ENCODE measurements at places on chromosomes 2 and 18.

DNA sequence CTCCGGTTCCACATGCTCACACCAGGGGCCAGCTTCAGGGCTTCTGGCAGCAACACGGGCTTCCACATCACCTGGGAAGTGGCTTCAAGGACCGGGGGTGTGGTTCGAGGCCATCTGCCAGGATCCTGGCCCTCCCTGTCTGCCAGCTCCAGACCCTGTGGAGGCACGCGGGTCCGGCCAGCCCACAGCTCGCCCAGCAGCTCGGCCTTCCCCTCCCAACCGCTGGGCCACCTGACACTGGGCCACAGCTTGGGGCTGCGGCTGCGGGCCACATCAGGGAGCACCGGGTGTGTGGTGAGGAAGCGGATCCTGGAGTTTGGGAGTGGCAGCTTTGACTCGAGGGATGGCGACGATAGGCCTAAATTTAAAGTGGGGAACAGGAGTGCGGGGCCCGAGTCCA, 7.0 kb downstream of the C2orf81 start:
- no peak for DNase-seq

GRCh38 chr18:6521803-6522418, 107.2 kb upstream of the L3MBTL4 start:
- peak; percentile 4 for DNase-seq

DNA sequence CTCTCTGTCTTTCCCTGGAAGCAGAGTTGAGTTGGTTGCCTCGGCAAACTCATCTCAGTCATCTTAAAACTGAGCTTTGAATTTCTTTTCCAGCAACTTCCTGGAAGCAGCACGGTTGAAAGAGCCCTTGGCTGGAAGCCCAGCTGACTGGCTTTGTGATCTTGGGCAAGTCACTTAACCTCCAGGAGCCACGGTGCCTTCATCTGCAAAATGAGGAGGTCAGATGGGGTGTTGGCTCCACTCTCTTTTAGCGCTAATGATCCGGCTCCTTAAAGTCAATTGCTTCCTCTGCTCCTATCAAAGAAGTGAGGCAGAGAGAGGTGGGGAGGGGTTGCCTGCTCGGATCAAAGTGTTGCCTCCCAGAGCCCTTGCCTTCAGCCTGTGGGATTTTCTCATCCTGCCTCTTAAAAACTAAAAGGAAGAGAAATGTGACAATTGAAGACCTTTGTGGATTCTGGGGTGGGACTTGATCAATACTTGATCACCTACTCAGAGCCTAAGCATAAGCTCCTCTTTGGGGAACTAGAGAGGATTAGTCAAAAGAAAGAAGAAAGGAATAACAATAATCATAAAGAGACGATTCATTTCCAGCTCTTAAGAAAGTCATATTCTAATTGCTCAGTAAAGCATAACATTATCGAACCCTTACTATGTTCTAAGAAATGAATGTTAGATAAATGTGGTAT, 86.6 kb downstream of the MYCN start:
- no peak for DNase-seq

GRCh38 chr2:238428866-238429265, 2.1 kb downstream of the ASB1 start:
- no peak for DNase-seq

- DNase-seq, result no peak
Measured at GRCh38 chr2:163737190-163737439, 1.3 kb upstream of the FIGN start.

DNA sequence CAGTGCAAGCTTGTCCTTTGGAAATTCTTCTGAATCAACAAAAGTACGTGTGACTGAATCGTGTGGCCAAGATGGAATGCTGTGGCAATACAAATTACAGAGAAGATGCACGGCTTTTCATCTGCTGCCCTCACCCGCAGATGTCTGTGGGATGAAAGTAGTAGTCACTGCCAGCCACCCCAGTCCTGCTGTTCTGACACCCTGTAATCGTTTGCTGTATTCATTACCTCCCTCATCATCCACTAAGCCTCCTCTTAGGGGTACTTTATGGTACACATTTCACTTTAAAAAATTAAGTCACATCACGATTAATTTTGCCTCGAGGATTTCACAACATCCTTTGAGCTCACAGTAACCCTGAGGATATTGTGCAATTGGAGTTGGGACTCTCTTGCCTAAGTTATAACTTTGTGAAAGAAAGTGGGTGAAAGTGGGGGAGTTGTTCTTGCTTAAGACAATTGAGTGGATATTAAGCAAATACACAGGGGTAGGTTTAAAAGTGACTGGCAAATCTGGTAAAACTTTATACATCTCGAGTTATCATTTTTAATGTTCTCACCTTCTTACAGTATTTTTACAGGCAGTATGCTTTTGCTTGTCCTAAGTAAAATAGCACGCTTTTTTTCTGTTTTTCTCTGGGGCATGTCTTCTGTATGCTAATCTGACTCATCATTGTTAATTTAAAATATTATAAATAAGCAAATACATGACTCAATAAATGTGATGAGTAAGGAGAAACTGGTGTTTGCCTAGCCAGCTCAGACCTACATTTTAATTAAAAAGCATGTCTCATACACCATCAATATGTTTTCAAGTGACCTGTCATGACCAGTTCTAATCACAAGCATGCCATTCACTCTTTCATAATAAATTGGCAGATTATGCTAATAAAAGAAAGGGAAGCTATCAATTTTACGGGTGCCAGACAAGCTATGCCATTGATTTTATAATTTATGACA, 680.9 kb downstream of the IRS1 start:
- DNase-seq, result no peak

DNA sequence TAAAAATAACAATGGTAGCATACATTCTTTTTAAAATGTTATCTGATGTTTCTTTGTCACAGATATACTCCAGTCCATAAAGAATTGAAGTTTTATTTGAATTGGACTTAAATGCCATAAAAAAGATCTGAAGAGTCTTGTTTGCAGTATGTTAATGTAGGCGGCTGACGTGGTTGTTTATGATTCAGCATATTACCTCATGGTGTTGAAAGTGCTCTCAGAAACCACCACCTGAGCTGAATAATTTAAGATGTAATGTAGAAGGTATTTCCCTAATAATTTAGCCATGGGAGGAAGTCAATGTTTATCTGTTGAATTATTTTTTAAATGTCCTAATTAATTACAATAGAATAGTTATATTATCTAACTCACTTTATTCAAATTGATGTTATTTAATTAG, 58.6 kb upstream of the CHN1 start:
- no peak for DNase-seq

DNA sequence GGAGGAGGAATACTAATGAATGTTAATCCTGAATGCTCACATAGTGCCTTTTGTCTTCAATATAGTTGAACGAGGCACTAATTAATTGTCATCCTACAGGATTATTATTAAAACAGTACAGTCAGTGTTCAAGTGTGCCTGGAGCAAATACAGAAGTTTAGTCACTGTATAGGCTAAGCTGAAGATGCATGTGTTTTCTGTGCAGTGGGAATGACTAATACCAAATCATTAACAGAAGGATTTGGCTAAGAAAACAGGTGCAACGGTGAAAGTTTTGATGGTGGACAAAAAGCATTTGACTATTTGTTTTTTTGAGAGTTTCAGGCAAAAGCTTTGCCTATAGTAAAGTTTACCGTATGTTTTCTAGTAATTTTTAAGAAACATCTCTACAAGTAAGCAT, 62.8 kb downstream of the DCC start:
- no peak for DNase-seq

DNA sequence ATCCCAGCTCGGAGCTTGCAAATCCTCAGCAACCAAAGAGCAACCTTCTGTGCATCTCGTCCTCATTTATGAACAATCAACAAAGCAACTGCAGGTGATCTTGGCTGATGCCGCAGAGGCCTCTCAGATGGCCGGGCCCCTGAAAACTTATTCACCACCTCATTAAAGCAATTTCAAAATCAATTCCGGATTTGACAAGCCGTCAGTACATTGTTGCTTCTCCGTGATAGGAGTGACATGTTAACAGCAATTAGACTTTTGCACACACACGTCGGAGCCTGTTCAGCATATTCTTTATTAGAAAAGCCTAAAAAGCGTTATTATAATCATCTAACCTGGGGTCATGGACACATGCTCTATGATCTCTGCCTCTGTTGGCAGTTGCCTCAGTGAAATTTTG, 183.1 kb upstream of the CXCR4 start:
- DNase-seq, result no peak

DNA sequence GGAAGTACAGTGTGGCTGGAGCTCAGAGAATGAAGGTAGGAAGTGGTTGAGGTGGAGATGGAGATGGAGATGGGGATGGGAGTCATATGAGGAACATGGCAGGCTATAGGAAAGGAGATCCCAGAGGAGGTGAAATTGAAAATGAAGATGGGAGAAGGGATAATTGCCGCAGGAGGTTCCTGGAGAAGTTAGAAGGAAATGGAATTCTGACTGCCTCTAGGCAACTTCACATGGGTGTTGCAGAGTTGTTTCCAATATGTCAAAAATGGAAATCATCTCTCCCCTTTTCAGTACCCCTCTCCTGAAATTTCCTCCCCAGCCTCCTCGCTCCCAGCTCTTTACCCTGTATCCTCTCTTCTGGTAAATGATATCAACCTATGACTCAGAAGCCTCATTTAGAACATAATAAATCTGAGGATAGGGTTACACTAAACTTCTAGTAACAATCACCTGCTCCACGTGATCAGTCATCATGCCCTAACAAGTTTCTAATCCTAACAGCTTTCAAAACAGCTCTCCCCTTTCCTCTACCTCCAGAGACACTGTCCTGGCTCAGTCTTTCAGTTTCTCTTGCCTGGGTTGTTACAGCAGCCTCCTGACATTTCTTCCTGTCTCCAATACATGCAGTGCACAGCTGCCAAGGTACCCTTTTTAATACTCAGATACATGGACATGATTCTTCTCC, 201.9 kb upstream of the RBMS1 start:
- DNase-seq, result no peak

DNA sequence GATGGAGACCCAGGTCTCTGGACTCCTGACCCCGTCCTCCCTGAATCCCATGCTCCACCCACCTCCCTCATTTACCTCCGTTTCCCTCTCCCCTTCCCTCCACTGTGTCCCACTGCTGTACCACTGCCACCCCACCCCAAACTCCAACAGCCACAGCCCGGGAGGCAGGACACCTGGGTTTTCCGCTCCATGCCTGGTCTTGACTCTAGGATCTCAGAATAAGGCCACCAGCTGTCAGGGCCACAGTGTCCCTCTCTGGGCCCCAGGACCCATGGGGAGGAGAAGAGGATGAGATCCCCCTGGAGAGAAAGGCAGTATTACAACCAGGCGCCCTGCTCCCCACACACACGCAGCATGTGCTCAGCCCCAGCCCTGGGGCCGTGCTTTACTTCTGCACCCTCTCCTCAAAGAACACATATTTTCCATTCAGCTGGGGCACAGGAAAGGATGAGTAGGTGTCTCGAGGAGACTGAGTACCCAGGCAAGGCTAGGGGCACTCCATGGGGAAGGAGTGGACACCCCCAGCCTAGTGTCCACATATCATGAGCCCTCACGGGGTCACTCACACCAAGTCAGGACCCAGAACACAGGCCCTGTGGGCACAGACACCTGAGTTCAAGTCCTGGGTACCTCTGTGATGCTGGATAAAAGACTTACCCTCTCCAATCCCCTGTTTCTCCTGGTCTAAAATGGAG, 700 bp downstream of the RUFY4 start:
- DNase-seq, result no peak

GRCh38 chr2:54575379-54575888, 119.3 kb downstream of the SPTBN1 start:
- peak; percentile 59 for DNase-seq

DNA sequence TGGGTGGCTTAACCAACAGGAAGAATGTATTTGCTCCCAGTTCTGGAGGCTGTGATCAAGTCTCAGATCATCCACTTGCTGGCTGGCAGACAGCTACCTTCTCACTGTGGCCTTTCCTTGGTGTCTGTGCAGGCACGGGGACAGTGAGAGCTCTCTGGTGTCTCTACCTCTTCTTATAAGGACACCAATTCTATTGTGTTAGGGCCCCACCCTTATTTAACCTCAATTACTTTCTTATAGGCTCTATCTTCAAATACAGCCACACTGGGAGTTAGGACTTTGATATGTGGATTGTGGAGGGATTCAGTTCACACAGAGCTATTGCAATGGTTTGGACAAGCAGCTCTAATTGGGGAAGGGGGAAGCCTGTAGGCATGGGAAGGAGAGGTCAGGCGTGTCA, 25.3 kb upstream of the IL1RN start:
- no peak for DNase-seq

- DNase-seq, result no peak
Measured at GRCh38 chr2:101689114-101689825, 8.2 kb upstream of the MAP4K4 start.

- DNase-seq, result no peak
Measured at GRCh38 chr2:5618271-5618670, 73.9 kb upstream of the SOX11 start.

- no peak for DNase-seq
Measured at GRCh38 chr2:141611-142010, 95.3 kb upstream of the FAM110C start.

- no peak for DNase-seq
Measured at GRCh38 chr2:58540681-58541080, 299.6 kb upstream of the FANCL start.

GRCh38 chr2:199602896-199603717, 145.4 kb upstream of the SATB2 start:
- no peak for DNase-seq

DNA sequence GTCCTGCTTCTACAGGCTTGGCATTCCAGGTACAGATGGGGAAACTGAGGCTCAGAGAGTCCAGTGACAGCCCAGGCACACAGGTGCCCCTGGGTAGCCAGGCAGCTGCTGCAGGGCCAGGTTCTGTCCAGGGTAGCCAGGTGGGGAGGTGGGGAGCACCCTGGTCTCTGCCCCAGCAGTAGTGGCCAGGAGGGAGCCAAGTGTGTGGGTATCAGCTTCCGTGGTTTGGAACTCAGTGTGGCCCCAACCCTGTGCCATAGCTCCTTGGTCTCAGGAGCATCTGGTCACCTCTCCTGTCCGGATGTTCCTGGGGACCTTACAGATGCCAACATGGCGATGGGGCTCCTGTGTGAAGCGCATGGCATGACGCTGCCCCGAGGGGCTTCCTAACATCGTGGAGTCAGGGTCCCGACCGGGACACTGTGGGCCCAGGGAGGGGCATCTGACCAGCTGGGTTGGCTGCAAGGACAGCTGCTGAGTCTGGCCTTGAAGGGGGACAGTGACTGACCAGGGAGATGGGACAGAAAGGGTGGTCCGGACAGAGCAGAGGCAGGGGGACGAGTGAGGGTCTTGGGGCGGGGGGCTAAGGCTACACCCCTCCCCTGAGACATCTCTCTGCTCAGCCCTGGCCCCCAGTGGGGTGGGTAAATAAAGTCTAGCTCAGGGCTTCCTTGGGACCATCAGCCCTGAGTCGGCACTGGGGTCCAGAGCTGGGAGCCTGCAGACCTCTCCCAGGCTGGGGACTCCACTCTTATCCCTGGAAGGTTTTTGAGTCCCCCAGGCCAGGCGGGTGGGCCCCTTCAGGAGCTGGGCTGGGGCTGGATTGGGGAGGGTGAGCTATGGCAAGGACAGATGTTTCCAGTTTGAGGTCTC, 76.0 kb upstream of the SMAD7 start:
- no peak for DNase-seq

Measured in stimulated activated CD4-positive, alpha-beta T cell treated with anti-CD3 and anti-CD28 coated beads, Interleukin-1b, Interleukin-23, amount 100 ng/mL, for 48 hours (primary cell).